ENCODE measurements at places on chromosomes 1 and 21.

DNA sequence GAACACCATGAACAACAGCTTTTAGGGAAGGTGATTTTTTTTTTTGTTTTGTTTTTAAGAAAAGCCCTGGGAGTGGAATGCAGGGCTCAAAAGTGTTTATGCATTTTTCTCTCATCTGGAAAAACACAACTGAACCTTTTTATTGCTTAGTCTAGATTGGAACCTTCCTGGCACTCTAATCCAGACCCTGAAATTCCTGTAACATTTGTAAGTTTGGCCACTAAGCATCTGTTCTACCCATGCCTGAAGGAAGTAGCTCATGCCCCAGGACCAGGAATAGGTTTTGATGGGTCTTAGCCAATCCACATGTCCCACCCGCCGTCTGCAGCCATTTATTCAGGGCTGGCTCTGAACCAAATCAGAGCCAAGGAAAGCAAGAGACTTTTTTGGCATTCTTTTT is 39.7 kb upstream of the SLC2A1 start:
- no peak for DNase-seq

DNA sequence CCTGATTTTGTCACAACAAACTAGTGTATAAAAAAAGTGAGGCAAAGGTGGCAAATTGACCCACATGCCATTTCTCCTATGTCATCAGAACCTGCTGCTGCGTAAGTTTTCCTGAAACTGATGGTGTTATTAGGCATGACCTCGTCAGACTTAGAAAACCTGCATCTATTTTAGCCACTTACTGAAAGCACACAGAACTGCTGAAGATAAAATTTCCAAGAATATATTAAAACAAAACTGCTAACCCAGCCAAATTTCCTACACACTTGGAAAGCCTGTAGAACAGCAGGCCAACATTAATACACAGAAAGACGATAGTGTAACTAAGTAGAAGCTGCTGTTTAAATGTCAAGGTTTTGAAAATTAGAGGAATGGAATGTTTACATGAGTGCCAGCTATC is 674.5 kb upstream of the CXADR start:
- DNase-seq = no peak

DNA sequence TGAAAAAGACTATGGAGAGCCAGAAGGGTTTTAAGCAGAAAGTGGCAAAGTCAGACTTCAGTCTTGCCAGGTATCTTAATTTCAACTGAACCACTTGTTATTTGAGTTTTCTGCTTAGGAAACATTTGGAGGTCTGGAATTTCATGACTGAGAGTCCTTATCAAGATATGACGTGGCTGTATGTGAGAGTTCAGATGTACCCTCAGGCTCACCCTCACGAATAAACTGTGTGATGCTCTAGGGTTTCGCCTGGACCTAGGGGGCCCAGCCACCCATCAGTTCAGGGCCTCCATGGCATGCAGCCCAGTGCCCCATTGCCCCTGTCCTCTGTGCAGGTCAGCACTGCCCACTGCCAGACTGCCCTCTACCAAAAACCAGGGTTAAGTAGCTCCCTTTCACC is 30.6 kb upstream of the TADA1 start:
- no peak for DNase-seq

DNA sequence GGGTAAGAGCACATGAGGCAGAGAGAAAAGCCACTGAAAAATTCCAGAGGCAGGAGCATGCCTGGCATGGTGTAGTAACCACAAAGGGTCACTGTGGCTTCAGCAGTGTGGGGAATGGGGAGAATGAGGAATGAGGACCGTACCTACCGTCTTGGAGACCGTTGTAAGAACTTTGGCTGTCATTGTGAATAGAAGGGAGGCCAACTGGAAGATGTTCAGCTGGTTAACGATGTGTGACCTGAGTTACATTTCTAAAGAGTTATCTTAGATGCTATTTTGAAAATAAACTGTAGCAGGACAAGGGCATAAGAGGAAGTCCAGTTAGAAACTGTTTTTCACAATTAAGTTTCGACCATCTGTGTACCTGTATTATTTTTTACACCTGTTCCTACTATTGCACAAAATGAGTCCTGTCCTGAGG is 365.5 kb upstream of the SGIP1 start:
- no peak for DNase-seq

- no peak for DNase-seq
Observed at GRCh38 chr1:206969090-206969489, 1.2 kb downstream of the FCAMR start.

All from WTC11 (cell line).